Renal pelvis (tissue), 12 donors: ENCODE measurements at places on chromosomes 7 and 10. TPM values are rescaled to one million over a fixed set of nuclear protein-coding genes. Genes with fewer than 3 reads are reported as not detected.

COL28A1 gene
- polyA plus RNA-seq, result 8.1 TPM

SKIDA1 gene
- polyA plus RNA-seq, result 13.6 TPM

MRLN gene
- not detected for polyA plus RNA-seq

PLXNA4 gene
- 14.2 TPM for polyA plus RNA-seq

GPER1 gene
- polyA plus RNA-seq, result 6.5 TPM

CPA4 gene
- polyA plus RNA-seq, result 0.13 TPM

ELFN1 gene
- polyA plus RNA-seq, result 18.3 TPM

GJC3 gene
- polyA plus RNA-seq, result 1.7 TPM

GPR15LG gene
- 0.78 TPM for polyA plus RNA-seq

IL2RA gene
- not detected for polyA plus RNA-seq

VAX1 gene
- not detected for polyA plus RNA-seq

ARMC10 gene
- 48.4 TPM for polyA plus RNA-seq

MAPK8 gene
- 76.9 TPM for polyA plus RNA-seq

DNA sequence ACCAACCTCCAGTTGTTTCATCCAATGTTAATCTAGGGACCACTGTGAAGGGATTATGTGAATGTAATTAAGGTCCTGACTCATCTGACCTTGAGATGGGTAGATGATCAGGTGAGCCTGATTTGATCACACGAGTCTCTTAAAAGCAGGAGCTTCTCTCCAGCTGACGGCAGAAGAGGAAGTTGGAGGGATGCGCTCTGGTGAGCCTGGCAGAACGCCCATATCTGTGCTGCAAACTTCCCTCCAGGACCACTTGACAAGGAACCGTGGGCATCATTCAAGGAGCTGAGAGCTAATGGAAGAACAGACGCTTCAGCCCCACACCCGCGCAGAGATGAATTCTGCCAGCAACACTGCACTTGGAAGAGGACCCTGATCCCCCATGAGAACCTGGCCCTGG, 642.4 kb downstream of the TNS3 start:
- no peak for DNase-seq

GRCh38 chr7:135950972-135951371, 26.2 kb downstream of the MTPN start:
- DNase-seq, result no peak

- no peak for DNase-seq
Observed at GRCh38 chr7:37732253-37732652, 48.7 kb downstream of the GPR141 start.

- no peak for DNase-seq
Observed at GRCh38 chr10:20856484-20856883, 40.6 kb downstream of the NEBL start.

DNA sequence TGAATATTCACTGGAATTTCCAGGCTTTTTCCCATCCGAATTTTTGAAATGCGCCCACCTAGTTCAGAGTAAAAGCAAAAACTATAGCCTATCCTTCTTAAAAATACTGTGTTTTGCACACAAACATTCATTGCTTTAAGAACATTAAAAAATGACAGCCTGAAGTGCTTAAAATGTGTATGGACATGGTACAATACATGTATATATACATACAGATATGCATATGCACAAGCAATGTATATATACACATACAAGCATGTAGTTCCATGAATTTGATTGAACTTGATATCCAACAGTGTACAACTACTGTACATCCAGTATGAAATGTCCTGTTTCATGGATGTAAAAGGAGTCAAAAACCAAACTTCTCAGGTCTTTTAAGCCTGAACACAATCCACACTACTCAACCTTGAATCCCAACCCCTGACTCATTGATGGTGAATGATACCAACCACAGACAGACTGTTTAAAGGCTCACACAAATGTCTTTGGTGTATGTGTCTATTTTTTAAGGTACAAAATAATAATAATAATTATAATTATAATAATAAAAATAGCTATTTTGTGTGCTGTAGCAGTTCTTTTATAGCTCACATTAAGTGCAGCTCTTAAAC, 14.8 kb downstream of the INHBA start:
- DNase-seq, result no peak

DNA sequence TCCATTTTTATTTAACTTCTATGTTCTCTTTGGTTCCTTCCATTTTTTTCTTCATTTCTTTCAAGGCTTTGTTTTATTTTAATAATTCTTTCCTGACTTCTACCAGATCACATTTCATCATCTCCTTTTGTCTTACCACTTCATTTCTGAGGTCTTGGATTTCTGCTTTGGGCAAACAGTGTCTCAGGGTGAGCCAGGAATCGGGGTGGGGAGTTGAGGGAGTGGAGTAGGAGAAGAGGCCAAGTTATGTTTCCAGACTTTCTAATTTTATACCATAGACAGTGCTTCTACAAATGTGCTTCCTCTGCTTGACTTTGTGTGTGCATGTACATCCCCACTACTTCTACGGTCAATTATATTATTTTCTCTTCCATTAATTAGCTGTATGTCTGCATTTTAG, 112.1 kb downstream of the PRKG1 start:
- DNase-seq, result no peak

DNA sequence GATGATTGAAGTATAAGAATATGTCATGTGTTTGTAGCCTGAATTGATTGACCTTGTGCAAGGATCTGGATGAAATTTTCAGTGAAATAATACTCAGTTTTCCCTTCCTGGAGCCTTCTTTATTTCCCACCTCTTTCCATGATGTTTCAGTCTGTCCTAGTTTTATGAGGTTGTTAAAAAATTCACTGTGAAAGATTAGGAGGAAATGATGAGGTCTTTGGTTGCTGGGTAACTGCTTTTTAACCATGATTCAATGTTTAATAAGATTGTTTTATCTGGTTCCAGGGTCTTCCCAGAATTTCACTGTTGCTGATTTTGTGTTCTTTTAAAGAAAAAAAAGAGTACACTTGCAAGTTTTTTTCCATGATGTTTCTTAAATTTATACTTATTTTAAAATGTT, 221.5 kb downstream of the MBL2 start:
- DNase-seq, result no peak

GRCh38 chr10:124020981-124021815, 72.2 kb downstream of the CHST15 start:
- DNase-seq, result no peak

- DNase-seq, result no peak
Observed at GRCh38 chr10:133190225-133190624, 30.2 kb downstream of the KNDC1 start.

- no peak for DNase-seq
Observed at GRCh38 chr7:140229101-140229525, 52.3 kb upstream of the KDM7A start.

DNA sequence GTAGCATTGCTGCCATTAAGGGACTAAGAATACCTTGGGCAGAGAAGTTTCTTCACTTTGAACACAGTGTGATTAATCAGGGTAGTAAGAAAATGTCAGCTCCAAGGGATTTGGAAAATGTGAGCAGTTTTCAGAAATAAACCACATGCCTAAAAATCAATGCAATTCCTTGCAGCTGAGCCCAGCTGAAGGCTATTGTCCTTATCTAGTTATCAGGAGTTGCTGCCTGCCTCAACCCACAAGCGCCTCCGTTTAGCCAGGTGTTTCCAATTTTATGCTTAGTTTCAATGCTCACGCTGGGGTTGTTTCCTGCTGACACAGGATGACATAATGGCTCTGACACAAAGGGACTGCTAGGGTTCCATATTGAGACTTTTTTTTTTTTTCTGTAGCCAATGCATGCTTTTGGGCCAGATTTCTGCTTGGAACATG, 132.3 kb upstream of the ANK3 start:
- peak; percentile 23 for DNase-seq

GRCh38 chr10:15280462-15280861, 90.6 kb downstream of the FAM171A1 start:
- DNase-seq, result no peak

DNA sequence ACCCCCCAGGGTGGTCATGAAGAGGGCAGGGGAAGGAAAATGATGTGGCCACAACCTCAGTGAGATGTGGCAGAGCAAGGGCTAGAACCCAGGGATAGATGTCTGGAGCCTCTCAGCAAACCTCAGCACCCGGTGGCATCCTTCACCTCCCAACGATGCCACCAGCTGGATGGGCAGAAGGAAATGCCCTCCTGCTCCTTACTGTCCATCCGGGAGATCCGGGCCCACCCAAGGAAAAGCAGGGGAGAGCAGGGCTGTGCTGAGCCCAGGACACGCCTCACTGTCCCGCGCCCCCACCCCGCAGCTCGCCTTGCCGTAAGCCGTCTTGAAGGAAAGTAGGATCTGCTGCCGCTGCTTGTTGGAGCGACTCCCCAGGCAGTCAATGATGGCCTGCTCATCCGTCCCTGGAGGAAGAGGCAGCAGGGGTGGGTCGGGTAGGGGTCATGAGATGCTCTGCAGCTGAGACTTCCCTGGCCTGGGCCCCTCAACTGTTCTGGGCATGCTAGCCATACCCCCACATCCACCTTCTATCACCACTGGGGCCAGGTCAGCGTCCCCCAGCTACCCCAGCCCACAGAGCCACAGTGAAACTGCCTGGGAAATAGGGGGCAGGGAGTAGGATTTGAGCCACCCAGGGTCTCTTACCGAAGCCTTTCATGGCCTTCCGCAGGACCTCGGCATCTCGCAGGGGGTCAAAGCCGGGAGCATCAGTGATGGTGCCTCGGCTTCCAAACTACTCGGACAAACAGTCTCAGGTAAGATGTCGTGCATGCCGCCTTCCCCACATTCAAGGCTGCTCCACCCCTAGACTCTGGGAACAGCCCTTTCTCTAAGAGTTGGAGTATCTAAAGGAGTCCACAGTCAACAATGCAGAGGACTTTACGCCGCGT, 34.3 kb downstream of the PLAC9 start:
- DNase-seq, result no peak

- DNase-seq, result no peak
Observed at GRCh38 chr10:44335330-44336021, 49.4 kb downstream of the CXCL12 start.

- DNase-seq, result no peak
Observed at GRCh38 chr10:118901906-118902305, 127.6 kb upstream of the NANOS1 start.

DNA sequence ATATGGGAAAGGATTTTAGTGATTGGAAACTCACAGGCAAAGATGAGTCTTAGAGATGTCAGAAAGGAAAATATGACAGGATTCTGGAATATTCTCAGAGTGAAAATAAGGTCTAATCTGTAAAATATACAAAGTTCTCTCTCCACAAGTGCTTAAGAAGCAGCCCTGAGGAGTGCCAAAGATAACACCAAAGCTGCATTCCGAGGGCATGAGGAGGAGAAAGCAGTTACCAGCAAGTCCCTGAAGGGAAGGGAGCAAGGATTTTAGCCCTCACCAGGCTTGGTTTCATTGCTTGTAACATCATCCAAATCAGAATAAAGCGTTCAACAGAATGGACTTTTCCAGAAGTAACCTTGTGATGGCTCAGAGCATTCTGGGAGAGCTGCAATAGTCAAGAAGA, 31.4 kb upstream of the DLX6 start:
- no peak for DNase-seq

- no peak for DNase-seq
Observed at GRCh38 chr7:148045521-148045920, 545.0 kb upstream of the C7orf33 start.

DNA sequence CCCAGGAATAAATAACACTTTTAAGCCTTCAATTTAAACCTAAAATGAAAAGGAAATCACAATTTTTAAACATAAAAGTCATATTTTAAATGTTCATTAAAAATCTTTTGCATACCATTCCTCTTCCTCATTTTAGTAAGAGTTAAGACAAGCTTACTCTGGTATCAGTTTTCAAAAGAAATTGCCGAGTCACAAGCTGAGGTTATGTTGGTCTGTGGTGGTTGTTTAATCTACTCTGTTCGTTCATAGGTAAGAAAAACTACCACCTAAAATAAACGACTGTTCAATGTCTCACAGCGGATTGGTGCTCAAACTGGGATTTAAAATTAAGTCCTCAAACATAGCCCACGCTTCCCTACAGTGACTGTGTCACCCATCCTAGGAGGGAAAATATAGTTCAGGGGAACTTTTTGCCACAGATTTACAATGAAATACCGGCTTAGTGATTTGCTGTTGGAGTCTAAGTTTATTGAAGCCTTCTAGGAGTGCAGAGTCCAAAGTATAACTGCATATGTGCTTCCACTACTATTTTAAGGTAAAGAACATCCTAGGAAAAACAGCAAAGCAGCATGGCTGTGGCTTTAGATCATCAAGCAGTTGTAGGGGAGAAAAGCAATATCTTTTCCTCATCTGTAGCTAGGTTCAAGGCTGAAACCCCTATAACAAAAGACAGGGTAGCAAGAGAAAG, 61.1 kb downstream of the GNAT3 start:
- no peak for DNase-seq

DNA sequence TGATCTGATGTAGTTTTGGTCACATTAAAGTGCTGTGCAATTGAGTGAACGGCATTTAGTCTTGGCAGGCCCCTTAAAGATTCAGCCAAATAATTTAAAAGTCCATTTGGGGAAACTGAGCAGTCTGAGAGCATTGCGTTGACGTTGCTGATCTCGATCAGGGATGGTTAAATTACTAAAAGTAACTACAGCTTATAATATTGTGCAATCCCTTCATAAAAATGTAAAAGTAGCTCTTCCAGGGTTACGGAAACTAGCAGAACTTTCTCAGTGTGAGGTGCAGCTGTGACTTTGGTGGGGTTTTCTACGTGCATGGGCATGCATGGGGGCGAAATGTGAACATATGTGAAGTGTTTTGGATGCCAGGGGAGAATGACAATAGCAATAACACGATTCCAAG, 184.5 kb upstream of the RNF32 start:
- DNase-seq, result no peak

- DNase-seq, result no peak
Observed at GRCh38 chr7:28064437-28064836, 116.2 kb downstream of the JAZF1 start.

- DNase-seq, result no peak
Observed at GRCh38 chr7:101179117-101179516, 976 bp downstream of the NAT16 start.

DNA sequence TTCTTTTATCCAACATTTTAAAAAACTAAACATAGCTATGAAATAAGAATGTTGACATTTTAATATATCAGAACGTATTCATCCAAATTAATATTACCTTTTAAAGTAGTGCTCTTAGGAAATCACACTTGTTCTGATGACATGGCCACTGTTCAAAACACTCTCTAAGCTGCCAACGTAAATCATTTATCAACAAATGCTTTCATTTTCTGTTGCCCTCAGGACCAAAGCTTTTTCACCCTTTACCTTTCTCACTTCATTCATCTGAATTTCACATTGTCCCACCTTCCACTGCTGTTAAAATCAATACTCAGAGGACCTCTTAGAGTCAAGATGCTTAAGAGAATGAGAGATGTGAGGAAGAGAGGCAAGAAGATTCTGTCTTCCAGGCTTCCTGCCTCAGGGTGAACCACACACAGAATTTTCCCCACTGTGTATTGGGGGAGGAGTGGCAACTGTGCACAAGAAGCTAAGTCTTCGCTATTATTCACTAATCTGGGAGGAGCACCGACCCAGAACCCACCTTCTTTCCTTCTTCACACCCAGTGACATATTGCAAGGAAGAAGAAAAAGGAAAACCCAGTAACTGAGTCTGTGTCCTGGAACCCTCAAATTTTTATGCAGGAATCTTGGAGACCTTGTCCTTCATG, 21.0 kb downstream of the HIBADH start:
- no peak for DNase-seq

GRCh38 chr7:132703742-132704141, 127.5 kb upstream of the PLXNA4 start:
- no peak for DNase-seq
